Stimulated activated CD4-positive, alpha-beta T cell treated with anti-CD3 and anti-CD28 coated beads, Interleukin-12 subunit alpha, Interleukin-12 subunit beta, amount 100 ng/mL, for 4 hours (primary cell): ENCODE measurements at places on chromosomes 16 and 17.

GRCh38 chr16:26717826-26718225 is 348.9 kb upstream of the C16orf82 start:
- no peak for DNase-seq

DNA sequence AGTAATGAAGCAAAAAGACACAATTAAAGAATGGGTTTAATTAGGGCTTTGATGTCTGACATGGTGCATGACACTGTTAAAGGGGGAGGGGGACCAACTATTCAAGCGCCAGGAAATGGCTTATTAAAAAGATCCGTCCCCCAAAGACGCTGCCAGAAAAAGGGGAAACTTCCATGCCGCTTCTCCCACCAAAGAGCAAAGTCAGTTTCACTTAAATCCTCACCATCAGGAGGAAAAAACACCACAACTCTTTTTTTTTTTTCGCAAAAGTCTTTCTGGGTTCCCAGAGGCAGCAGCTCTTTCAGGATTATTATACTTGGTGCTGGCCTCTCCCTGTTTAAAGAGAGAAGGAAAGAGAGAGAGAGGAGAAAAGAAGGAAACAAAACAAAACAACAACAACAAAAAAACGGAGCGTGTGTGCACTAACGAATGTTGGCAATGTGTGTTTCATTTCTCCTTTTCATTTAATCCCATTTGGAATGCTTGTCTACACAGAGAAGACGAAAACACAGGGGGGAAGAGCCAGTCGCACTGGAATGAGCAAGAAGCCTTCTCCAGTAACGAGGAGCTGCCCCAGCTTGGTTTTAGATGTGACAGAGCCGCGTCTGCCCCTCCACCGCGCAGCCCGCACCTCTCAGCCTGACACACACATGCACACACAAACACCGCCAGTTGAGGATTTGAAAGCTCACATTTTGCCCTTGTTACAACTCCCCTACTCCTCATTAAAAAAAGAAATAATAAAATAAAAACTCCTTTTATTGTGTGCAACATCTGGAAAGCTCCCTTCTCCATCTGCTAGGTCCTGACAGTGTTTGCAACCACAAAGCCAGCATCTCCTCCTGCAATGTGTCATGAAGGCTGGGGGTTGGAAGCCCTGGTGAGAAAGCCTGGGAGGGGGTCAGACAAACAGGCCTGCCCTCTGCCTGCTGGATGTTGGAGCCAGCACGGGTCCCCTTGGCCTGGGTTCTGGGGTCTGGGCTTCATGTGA is 32.7 kb upstream of the AXIN2 start:
- DNase-seq, result no peak

DNA sequence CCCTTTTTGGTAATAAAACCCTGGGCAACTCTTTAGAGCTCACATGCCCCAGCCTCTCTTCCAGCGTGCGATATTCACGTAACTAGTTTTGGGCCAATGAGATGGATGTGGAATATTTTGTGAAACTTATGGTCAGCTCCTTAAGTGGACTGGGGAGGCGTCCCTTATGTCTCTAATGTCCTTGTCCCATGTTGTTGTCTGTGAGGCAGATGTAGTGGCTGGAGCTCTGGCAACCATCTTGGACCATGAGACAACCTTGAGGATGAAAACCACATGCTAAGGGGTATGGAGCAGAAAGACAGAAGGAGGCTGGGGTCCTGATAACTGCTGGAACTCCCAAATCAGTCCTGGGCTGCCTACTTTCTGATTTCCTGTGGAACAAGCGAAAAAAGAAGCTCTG is 31.4 kb upstream of the GPRC5B start:
- no peak for DNase-seq

DNA sequence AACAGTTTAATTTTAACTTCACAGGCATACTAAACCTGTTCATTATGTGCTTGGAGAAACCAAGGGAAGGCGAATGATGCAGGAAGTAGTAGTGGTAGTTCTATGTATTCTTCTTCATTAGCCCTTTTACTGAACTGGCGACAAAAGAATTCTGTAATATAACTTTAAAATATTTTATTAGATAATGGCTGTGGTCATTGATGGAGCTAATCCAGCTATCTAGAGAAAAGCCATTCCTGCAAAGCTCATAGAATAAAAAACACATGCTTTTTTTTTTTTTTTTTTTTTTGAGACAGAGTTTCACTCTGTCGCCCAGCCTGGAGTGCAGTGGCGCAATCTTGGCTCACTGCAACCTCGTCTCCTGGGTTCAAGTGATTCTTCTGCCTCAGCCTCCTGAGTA is 23.5 kb downstream of the TANC2 start:
- DNase-seq, result no peak

DNA sequence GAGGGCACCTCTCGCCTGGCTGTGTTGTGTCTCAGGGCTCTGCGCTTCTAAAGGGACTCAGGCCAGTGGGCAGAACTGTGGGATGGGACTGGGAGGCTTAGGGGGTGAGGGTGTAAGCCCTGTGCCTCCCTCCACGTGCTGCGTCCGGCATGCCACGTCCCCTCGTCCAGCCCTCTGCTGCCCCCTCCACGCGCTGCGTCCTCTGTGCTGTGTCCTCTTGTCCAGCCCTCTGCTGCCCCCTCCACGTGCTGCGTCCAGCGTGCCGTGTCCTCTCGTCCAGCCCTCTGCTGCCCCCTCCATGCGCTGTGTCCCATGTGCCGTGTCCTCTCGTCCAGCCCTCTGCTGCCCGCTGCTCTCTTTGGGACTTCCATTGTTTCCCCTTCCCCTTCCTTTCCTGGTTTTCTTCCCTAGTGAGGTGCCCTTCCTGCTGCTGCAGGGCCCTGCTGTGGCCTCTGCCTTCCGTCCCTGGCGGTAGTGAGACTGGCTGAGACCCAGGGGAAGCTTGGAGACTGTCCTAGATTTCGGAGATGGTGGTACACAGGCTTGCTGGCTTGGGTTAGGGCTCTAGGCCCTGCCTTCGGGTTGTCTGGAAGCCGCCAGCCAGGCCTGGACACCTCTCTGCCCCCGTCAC is 6.4 kb upstream of the ZNF750 start:
- no peak for DNase-seq

GRCh38 chr17:79513820-79514535 is 96.9 kb downstream of the RBFOX3 start:
- no peak for DNase-seq

- DNase-seq, result no peak
Measured at GRCh38 chr17:82229698-82230608, 1.1 kb downstream of the SLC16A3 start.

- DNase-seq, result no peak
Measured at GRCh38 chr16:28858421-28858820, 5.2 kb upstream of the SH2B1 start.
